ENCODE measurements at places on chromosomes 12 and 14.
A peak's percentile ranks its signal among the peaks of the same experiment; 100 is the strongest.

DNA sequence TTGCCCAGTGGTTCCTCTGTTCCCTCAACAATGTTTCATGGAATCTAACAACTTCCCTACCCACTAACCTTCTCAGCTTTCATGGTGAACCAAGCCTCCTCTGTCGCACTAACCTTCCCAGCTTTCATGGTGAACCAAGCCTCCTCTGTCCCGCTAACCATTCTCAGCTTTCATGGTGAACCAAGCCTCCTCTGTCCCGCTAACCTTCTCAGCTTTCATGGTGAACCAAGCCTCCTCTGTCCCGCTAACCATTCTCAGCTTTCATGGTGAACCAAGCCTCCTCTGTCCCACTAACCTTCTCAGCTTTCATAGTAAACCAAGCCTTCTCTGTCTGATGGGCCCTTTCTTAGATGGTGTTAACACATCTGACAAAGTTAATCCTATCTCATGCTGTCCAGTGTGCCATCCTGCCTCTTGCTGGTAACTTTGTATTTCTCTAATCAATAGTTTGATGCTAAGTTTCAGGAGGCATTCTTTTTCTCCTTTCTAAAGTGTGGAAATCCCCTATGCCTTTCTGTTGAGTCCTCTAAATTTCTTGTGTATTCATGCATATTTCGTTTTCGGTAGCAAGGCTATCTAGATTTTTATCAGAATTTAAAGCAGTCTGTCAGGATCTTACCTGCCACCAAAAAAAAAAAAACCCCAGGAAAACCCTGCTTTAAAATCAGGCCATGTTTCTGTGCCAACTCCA, 26.8 kb upstream of the KCNK13 start:
- no peak for DNase-seq

DNA sequence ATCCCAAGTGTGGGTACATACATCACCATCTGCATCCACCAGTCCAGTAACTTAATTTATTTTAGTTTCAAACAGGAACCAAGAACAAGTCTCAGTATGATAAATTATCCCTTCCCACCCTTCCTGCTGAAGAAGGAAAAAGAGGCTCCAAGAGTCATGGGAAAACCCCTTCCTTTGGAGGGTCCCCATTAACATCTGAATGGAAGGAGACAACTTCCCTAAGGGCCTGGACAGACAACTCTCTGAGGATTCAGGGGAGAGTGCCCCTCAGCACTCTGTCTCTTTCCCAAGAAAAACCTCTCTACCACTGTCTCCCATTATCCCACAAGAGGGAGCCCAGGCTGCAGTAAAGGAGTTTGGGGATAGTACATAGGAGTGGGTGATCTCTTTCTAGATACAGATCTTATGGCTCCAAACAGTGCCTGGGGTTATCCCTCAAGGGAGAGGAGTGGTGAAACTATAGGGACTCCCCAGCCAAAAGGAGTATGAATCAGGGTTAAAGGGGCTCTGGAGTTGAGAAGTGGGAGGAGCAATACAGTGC, 6.2 kb downstream of the WNT10B start:
- DNase-seq = no peak

- no peak for DNase-seq
Observed at GRCh38 chr12:49030119-49030518, 11.5 kb upstream of the PRKAG1 start.

GRCh38 chr12:132222096-132222807, 78.0 kb downstream of the NOC4L start:
- DNase-seq = peak; percentile 11

GRCh38 chr12:79482323-79482722, 208.4 kb downstream of the PAWR start:
- DNase-seq = no peak

GRCh38 chr12:32051511-32052211, 55.0 kb upstream of the BICD1 start:
- DNase-seq = no peak

GRCh38 chr12:121345151-121345815, 6.9 kb downstream of the ANAPC5 start:
- DNase-seq = no peak

- no peak for DNase-seq
Observed at GRCh38 chr12:95335948-95336347, 118.3 kb downstream of the VEZT start.

DNA sequence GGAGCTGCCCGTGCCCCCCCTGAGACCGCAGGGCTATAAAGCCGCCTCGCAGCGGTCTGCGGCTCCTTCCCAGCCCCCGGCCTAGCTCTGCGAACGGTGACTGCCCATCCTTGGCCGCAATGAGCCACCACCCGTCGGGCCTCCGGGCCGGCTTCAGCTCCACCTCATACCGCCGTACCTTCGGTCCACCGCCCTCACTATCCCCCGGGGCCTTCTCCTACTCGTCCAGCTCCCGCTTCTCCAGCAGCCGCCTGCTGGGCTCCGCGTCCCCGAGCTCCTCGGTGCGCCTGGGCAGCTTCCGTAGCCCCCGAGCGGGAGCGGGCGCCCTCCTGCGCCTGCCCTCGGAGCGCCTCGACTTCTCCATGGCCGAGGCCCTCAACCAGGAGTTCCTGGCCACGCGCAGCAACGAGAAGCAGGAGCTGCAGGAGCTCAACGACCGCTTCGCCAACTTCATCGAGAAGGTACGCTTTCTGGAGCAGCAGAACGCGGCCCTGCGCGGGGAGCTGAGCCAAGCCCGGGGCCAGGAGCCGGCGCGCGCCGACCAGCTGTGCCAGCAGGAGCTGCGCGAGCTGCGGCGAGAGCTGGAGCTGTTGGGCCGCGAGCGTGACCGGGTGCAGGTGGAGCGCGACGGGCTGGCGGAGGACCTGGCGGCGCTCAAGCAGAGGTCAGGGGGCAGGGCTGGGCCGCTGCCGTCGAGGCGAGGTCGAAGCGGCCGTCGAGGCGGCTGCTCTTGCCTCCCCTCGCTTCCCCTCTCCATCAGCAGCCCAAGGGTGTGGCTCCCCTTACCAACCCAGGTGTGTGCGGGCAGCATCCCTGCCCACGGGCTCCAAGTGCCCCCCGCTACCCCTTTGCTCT, at the start of gene PRPH:
Gene PRPH, plus strand, starts transcription at position 66 of the 855 bp plus-strand sequence. Its CDS starts 54 bp downstream, at position 120.
- DNase-seq = no peak

GRCh38 chr14:96617635-96618034, 115.5 kb downstream of the PAPOLA start:
- no peak for DNase-seq

GRCh38 chr14:93462479-93462878, 31.7 kb downstream of the UNC79 start:
- DNase-seq = no peak

DNA sequence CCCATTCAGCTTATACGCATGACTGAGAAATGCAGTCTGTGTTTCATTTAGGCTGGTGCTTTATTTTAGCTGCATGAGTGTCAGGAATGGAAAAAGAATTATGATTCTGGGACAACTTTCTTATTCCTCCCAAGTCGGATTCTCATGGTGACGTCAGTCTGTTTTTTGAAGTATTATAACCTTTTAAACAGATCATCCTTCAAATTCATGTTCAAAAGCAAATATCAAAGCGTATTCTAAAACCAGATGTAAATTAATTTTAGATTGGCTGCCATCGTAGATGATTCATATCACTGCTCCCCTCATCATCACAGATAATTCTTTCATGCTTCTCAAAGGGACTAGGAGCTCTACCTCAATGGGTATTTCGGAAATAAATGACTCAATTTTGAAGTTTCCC, 15.0 kb downstream of the FNTB start:
- no peak for DNase-seq

- no peak for DNase-seq
Observed at GRCh38 chr12:56128670-56129205, 671 bp downstream of the ESYT1 start.

GRCh38 chr12:8989413-8989812, at the start of gene KLRG1:
Gene KLRG1, plus strand, starts transcription at chr12:8989546. Its CDS starts 90 bp downstream, at chr12:8989636.
- no peak for DNase-seq

DNA sequence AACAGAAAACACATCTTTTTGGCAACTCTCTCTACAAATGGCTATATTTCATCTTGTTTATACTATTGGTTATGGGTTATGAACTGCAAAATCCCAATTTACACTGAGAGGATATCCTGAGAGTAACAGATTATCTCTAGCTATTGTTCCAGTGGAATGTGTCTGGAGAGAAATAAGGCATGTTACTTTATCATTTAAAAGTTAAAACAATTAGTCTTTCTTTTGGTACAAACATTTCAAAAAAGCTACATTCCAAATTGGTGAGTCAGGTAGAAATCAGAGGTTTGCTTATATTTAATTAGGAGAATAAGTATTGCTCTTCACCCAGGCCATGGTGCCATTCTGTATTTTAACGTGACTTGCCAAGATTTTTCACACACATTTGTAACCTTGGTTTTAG, 411.6 kb downstream of the CCER1 start:
- DNase-seq = no peak

DNA sequence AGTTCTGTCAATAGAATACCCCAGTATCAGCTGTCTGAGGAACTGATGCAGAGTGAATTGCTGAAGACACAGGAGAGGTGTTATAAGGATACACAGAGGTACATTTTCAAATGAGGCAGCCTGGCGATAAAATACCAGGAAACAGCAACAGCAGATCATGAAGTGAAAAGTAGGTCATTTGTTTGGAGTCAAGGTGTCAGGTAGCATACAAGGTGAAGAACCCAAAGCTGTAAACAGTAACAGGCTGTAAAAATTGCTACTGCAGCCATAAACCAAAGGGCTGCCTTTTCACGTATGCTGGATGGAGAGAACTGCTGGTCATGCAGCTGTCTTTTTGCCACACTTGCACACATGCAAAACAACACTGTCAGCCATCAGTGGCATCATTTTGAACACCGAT, 9.3 kb upstream of the TWF1 start:
- DNase-seq = no peak

DNA sequence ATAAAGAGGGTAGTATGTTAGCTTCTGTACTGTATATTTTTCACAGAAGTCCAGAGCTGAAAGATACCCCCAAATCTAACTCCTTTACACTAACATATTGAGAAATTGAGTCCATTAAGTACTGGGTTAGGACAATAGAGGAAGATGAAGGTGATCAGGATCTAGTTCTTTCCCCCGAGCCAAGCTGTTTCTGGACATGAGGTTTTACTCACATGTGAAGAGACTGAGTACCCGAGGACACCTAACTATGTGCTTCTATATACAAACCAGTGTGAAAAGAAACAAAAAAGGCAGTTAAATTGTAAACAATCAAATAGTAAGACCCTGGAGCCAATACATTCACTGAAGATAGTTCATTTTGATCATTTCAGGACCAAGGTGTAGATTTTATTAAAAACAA, 3.8 kb upstream of the TRHDE start:
- DNase-seq = no peak

- DNase-seq = peak; percentile 4
Observed at GRCh38 chr14:50311337-50311971, 575 bp downstream of the L2HGDH start.

DNA sequence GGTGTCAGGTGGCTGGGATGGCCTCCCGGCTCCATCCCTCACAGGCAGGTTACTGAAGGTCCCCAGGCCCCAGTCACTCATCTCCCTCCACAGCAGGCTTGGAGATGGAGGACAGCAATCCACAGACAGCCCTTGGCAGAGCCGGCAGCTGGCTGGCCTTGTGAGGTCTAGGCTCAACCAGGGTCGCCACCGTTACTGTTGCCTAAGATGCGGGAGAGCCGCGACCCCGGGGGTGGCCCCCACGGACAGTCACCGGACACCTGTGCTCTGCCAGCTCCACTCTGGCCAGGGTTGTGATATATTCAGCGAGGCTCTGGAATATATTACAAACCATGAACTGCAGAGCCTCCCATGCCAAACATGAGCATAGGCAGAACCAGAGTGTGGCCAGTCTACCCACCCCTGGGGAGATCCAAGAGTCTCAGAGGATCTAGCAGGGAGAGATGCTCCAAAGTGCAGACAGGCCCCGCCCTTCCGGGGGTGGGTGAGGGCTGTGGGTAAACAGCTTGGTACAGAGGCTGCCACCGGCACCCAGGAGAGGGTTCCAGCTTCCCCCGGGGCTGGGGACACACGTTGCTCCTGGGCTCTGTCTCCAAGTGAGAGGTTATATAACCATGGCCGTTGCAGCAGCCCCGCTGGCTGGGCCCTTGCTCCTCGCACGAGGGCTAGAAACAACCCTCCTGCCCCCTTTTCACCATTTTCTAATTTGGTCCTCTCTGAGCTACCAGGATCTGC, 55.9 kb upstream of the DIO3 start:
- DNase-seq = no peak

DNA sequence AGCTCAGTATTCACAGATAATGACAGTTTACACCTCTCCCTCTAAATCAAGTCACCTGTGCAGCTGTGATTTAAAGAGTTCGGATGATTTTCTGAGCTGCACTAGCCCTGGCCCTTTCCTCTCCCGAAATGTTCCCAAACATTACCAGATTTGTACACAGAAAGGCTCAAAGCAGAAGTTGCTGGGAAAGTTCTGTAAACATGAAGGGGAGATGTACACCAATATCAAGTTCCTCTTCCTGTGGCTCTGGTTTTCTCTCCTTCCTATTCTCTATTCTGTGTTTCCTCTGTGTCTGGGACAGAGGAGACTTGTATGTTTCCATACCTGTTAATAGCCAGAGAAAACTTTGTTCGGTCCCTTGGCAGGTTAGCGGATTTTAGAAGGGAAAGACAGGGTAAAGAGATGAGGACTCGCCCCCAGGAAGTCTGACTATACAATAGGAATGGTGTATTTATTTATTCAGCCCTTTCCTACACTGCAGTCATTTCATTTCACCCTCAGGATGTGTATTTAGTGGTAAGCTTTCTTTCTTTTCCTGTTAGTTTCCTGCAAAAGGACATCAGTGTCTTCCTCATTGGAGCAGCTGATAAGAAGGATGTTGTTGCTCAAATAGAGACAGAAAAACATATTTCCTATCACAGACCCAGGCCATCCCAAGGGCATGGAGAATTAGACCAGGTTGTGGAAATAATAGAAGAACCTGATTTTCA, 7.6 kb upstream of the NUMB start:
- DNase-seq = no peak

- no peak for DNase-seq
Observed at GRCh38 chr12:68617160-68617926, 6.6 kb downstream of the RAP1B start.

DNA sequence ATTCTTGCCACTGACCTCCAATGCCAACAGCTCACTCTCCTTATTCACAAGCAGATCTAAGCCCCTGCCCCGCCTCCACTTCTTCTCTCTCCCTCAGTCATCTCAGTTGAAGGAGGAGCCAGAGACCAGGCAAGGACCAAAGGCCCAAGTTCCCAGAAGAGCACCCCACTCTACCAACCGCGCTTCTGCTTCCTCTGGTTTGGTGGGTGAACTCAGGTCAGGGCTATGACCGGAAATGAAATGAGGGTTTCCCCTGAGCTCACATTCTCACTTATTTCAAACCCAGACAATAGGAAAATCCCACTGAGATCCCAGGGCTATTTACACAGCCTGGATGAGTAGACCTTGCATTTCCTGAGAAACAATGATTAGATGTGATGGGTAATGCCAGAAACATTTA, 9.9 kb downstream of the DPF3 start:
- DNase-seq = no peak

- no peak for DNase-seq
Observed at GRCh38 chr12:77388445-77389265, 323.3 kb upstream of the E2F7 start.

GRCh38 chr12:91922674-91923073, 223.0 kb downstream of the BTG1 start:
- DNase-seq = no peak

- no peak for DNase-seq
Observed at GRCh38 chr12:124678421-124678893, 111.0 kb upstream of the NCOR2 start.

All from COR-L47 (cell line).